ENCODE measurements at places on chromosomes 13 and 19.

- no peak for DNase-seq
Observed at GRCh38 chr13:74683411-74683810, 549.2 kb upstream of the KLF12 start.

DNA sequence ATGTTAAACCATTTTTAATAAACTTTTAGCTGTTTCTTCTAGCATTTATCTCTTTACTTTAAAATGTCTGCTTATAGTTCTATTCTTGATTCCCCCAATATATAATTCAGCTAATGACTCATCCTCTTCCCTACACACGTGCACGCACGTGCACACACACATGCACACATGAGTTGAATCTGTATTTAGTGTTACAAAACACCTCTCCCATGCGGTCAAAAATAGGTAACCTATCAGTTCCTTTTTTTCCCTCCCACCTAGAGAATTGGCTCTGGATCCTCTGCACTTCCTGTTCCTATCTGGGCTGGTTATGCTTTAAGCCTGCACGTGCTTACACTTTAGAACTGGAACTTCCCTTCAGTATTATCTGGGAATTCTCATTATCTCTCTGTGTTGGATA lies 144.1 kb downstream of the PAN3 start:
- no peak for DNase-seq

DNA sequence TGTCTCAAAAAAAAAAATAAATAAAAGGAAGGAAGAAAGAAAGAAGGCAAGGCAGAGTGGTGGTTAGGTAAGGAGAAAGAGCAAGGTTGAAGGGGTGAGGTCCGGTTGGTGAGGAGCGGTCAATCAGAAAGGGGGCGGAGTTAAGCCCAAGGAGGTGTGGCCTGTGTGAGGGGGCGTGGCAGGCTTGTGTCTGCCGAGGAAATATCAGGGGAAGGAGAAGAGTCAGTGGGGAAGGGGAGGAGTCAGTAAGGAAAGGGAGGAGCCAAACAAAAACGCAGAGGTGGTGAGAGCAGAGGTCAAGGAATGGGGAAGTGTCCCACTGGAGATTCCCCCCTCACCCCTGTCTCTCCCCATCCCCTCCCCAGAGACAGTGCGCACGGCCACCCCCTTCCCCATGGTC lies 5.9 kb downstream of the CACNG7 start:
- DNase-seq, result no peak

GRCh38 chr13:29936051-29936813 lies 85.8 kb upstream of the UBL3 start:
- DNase-seq, result no peak

- DNase-seq, result no peak
Observed at GRCh38 chr19:23070353-23071146, 46.3 kb upstream of the ZNF730 start.

GRCh38 chr19:28468701-28469459 lies 744.1 kb downstream of the UQCRFS1 start:
- peak; percentile 5 for DNase-seq

DNA sequence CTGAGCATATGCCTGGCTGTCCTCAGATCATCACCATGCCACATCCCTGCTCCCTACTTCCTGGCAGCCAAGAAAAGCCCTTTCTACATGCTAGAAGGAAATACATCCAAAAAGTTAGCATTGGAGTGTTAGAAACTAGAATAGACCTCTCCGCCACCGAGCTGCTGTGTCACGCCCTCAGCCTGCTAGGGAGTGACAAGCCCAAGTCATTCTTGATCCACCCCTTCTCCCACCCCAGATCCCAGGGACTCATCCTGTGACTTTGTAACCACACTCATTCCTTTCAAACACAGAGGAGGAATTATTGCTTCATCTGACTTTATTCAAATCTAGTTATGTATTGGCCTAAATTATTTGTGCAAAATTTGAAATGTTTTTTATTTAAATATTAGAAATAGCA lies 45.3 kb downstream of the POLR1D start:
- no peak for DNase-seq

DNA sequence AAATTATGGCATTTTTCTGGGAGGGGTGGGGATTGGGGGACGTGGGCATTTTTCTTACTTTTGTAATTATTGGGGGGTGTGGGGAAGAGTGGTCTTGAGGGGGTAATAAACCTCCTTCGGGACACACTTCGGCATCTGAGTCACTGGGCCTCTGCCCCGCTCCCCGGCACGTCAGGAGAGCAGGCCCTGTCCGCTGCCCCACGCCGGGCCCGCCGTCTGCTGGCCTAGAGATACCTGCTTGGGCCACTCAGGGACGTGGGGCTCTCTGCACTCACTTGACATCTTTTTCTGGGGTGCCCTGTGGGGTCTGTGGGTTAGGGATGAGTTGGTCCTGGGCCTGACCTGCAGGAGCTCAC lies 3.5 kb upstream of the FTL start:
- no peak for DNase-seq

DNA sequence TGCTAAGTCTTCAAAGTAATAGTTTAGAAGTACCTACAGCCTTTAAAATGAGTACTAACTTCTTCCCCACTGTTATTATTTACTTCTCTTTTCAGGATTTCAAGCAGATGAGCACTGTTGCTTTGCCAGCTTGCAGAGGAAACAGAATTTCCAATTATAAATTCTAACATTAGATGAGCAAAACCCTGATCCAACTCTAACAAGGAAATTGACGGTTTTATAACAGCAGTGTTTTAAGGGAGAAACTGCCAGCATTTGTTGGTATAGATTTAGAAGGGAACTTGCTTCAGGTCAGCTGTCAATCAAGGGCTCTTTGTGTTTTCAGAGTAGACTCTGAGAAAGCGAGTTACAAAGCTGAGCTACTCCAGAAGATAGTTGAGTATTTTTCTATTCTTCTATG lies 120.5 kb downstream of the RAP2A start:
- no peak for DNase-seq

DNA sequence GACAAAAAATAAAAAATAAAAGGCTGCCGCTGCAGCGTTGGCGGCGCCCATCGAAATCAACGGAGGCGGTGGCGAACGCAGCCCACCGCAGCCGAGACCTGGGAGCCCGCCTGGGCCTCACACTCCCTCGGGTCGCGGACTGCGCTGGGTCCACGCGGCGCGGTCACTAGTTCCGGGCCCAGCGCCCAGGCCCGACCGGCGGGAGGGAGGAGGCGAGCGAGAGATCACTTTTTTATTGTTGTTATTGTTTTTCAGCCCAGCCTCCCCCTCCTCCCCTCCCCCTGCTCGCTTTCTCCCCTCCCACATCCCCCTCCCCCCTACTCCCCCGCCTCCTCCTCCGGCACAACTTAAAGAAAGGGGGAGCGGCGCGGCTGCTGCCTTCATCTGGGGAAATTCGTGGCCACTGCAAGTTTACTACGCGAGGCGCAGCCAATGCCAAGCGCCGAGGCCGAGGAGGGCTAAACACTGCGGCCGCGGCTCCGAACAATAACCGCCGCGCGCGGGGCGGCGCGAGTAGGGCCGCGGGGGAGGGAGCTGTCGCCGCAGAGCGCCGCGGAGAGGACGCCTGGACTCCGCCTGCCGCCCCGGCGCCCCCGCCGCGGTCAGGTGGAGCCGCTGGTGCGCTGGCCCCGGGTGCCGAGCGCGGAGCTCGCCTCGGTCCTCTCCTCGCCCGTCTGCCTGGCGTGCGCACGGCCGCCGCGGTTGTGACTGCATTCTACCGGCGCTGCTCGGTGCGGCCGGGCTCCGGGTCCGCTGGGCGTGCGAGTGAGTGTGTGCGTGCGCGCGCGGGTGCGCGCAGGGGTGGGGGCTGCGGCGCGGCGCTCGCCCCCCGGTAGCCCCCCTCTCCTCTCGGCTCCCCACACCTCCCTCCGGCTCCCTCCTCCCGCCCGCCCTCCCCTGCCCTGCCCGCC lies 505 bp upstream of the ZIC2 start:
- no peak for DNase-seq

DNA sequence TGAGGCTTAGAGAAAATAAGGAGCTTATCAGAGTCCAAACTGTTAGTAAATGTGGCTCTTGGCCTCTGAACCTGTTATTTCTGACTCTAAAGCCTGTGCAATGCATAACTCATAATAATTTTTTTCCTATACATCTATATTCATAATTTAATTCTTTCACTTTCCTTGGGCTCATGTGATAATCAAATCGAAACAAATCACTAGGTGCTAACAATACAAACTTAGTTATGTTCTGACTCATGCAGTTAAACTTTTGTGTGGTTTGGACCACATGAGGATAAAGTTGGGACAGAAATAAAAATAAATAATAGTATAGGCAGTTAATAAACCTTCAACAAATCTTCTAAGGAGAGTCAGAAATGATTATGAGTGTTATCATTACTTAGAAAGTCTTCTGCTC lies 1629.0 kb downstream of the OLFM4 start:
- DNase-seq, result no peak

- DNase-seq, result no peak
Observed at GRCh38 chr13:69496981-69497380, 610.6 kb upstream of the ATXN8OS start.

DNA sequence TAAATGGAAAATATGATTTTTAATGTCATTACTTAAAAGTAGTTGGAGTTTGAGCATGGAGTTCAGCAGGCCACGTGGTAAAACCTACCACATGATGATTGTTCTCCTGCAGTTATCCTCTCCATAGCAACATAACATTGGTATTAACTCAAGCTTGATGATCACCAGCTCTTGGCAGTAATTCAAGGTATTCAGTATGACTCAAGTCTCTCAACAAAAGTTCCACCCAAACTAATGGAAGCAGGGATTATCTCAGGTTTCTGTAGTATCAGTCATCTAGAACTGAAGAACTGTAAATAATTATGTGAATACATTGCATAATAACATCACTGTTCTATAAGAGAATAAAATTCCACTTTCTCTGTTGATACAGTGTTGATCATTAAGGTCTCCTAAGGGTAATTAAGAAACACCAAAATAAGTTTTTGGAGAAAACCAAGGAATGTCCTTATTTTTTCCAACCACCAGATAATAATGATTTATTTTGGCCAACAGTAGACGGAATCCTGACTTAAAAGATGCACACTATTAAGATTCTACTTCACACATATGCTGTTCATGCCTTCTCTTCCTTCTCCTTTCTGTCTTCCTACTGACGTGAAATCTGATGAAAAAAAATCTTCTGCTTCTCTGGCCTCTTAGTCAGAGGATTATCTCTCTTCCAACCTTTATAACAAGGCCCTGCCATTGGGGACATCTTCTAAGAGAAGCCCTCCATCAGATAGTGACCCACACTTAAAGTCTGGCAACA lies 1092.3 kb downstream of the EFNB2 start:
- no peak for DNase-seq

GRCh38 chr19:17724655-17725054 lies 5.4 kb downstream of the MAP1S start:
- DNase-seq, result no peak

DNA sequence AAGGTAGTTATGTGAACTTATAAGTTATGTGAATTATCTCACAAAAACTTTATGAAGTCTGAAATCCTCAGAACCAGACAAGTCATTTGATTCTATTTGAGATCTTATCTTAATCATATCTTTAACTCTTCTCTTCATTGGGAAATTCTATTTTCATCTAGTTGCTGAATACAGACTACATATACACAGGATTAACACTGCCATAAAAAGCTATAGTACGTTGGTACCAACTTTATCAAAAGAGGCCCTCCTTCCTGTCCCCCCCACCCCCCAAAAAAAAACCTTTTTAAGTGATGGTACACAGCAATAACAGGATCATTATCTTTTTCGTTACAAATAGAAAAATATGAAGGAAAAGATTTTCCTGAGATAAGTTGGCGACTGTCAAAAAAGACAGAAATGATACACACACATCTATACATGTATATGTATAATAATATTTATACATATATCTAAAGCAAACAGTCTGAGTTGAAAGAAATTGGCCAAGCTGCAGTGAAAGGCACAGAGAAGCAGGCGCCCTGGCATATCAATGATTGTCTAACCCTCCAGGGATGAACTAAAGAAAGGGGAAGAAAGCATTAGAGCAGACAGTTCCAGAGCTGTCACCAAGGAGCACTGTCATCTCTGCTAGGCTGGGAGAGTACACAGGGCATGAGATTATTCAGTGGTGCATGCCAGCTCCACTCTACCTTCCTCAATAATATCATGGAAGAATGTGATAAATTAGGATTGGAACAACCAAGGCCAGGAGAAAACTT lies 116.7 kb downstream of the KLF12 start:
- DNase-seq, result no peak

- DNase-seq, result no peak
Observed at GRCh38 chr19:38693380-38694223, 46.2 kb downstream of the ACTN4 start.

DNA sequence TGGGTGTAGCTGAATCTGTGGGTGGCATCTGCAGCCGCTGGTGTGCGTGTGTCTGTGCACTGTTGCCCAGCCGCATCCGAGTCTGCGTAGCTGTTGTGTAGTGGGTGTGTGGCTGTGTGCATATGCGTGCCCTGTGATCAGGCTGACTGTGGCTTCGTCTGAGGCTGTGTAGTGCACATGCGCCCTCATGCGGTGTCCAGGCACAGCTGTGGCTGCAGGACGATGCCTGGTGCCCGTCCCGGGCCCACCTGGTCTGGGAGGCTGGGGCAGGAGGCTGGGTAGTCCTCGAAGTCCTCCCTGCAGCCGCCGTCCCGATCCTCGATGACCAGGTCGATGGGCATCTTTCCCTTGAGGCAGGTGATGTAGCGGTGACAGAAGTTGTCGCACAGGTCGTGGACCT lies 4.9 kb downstream of the MEIS3 start:
- DNase-seq, result no peak

DNA sequence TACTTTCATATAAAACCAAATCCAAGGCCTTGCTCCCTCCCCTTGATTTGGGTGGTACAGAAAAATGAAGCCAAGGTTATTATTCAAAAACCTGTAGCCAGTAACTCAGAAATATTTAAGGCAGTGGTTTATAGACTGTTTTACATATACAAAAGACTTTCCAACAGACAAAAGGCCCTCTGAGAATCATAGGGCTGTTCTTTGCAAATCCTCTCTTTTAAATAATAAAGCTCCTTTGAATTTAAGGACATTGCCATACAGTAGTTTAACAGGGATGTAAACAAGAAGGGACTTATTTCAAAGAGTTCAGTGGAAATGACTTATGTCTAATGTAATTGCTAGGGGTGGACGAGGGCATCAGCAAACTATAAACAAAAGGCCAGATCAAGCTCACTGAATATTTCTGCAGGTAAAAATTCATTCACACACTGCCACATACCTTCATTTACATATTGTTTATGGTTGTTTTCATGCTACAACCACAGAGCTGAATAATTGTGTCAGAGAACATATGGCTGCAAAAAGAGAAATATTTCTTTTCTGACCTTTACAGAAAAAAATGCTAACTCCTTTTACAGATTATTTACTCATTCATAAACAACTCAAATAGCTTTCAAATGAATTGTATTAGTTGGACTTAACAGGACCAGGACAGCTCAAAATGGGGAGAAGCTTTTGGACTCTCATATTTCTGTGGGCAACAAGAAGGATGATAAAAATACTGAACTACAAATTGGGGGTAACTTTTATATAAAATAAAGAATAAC lies 665.6 kb downstream of the SLITRK1 start:
- no peak for DNase-seq

DNA sequence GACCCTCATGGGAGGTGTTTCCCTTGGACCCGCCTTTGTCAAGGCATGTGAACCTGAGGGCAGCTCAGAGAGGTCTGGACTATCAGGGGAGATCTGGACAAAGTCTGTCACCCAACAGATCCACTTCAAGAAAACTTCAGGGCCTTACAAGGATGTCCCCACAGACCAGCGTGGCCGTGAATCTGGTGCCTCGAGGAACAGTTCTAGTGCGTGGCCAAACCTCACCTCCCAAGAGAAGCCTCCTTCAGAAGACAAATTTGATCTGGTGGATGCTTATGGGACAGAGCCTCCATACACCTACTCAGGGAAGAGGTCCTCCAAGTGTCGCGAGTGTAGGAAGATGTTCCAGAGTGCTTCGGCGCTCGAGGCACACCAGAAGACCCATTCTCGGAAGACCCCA lies 11.5 kb downstream of the ZSCAN22 start:
- DNase-seq, result no peak

GRCh38 chr19:12769689-12770088 lies 5.7 kb downstream of the HOOK2 start:
- peak; percentile 58 for DNase-seq
